Hippocampal formation (tissue), 2 donors: ENCODE measurements at places on chromosomes 2 and 18.

DNA sequence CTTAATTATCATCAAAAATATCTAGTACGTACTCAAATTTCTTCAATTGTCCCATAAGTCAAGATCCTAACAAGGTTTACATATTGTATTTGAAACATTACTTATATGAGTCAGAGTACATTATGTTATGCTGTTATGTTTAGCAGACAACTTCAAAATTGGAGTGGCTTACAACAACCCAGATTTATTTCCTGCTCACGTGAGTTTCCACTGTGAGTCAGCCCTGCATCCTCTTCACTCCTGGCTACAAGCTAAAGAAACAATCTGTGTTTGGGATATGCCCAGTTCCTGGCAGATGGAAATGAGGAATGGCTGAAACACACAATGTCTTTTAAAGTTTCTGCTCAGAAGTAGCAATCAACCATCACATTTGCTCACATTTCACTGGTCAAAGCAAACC, 31.5 kb upstream of the TANC1 start:
- no peak for DNase-seq

DNA sequence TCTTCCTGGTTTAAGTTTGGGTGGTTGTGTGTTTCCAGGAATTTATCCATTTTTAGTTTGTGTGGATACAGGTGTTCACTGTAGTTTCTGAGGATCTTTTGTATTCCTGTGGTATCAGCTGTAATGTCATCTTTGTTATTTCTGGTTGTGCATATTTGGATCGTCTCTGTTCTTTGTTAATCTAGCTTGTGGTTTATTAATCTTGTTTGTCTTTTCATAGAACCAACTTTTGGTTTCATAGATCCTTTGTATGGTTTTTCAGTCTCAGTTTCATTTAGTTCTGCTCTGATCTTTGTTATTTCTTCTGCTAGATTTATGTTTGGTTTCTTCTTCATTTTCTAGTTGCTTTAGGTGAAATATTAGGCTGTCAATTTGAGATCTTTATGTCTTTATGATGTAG, 202.4 kb upstream of the ZSWIM2 start:
- DNase-seq: no peak

DNA sequence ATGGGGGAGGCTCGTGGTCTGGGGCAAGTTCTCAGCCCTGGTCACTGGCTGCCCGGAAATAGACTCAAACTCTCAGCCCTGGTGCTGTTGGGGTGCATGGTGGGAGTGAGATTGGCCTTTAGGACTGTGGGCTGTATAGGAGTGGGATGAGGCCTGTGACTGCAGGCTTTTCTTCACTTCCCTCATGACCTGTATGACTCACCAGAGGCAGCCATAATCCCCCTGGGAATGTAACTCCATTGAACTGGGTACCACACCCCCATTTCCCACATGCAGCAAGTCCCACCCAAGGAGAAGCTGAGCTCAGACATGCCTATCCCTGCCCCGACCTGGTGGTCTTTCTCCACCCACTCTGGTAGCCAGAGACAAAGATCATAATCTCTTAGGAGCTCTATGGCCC, 177.7 kb upstream of the OSR1 start:
- no peak for DNase-seq

DNA sequence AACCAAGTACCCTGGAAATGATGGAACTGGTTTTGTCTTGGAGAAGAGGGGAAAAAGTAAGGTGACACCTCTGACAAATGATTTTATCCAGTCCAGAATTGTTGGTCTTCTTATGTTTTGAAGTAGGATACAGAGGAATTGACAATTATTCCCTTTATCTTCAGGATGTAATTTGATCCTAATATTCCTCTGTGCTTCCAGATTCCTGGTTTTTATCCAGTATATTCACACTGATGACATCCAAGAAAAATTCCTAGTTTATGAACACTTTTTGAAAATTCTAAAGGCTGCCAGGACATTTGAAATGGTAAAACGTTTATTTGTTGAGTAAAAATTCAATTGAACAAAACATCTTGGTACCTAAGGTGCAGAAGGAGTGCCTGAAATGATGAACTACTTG, 22.2 kb upstream of the ETAA1 start:
- no peak for DNase-seq

DNA sequence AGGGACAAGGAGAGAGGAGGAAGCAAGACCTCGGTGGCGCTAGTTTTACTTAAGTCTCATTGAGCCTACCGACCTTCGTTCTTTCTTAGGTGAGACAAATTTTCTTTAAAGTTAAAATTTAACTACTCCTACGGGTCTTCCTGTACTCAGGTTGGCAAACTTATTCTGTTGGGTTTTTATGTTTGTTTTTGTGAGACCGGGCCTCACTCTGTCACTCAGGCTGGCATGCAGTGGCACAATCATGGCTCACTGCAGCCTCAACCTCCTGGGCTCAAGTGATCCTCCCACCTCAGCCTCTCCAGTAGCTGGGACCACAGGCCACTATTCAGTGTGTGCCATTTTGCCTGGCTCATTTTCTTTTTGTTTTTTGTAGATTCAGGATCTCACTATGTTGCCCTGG, 189.0 kb downstream of the TNS1 start:
- DNase-seq: no peak

DNA sequence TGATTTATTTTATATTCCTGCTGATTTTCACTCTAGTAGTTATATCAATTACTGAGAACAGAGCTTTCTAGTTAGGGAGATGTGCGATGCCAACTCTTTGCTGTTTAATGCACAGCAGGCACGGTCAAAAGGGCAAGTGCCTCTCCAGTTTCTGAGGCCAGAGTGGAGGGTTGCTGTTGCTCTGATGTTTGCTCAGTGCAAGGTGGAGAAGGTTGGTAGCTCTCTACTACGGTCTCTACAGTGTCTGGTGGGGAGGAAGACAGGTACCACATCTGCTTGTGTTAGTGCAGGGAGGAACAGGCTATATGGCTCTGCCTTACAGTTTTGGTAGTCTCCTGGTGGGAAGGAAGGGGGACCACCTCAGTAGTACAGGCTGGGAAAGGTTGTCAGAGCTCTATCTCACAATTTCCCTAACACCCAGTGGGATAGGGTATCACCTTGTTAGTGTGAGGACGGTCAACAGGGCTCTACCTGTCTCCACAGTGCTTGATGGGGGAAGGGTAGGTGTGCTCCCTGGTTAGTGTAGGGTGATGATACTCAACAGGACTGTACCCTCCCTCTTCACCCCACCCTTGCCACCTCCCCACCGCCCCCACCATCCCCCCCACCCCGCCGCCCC, 85.9 kb downstream of the FANCL start:
- DNase-seq: no peak
